Endothelial cell of umbilical vein (primary cell): ENCODE measurements at places on chromosomes 11 and 22.

GRCh38 chr11:60485987-60486386, 6.6 kb upstream of the MS4A12 start:
- DNase-seq = peak; percentile 17

DNA sequence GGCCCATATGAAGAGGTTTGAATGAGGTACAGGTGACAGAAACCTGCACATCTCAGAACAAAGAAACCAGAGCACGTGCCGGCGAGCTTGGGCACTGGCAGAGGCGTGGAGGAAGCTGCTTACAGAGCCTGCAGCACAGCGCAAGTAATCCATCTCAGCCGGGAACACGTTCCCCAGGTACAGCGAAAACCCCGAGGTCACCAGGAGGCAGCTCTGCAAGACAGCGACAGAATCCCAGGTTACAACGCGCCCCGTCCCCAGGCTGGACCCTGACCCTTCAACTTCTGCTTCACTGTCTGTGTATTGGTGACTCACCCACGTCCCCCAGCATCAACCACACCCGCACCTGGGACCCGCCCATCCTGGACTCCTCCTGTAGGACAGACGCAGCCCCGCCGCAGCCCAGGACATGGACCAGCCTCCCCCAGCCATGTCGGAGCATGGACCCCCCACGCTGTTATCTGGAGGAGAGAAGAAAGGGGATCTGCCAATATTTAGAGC, 2.2 kb downstream of the MLC1 start:
- no peak for DNase-seq

- DNase-seq = peak; percentile 94
Measured at GRCh38 chr11:10366568-10367331, 61.9 kb downstream of the ADM start.

DNA sequence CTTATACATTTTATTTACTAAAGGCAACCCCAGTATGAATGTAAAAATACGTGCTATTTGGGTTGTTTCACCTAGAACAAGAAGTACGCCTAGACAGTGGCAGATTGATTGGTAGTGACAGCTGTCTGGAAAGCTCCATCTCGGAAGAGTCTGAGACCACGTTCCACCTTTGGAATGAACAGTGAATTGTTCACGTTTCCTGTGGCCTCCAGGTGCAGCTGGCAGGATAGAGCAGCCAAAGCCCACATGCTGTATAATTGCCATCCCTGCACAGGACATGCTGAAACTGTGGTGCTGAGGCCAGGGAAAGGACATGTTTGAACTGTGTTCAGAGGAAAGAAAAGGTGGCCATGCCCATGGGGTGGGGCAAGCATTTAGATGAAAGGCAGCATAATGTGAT, 218.7 kb upstream of the MTNR1B start:
- no peak for DNase-seq

- no peak for DNase-seq
Measured at GRCh38 chr22:27163162-27164137, 506.1 kb downstream of the MIAT start.

DNA sequence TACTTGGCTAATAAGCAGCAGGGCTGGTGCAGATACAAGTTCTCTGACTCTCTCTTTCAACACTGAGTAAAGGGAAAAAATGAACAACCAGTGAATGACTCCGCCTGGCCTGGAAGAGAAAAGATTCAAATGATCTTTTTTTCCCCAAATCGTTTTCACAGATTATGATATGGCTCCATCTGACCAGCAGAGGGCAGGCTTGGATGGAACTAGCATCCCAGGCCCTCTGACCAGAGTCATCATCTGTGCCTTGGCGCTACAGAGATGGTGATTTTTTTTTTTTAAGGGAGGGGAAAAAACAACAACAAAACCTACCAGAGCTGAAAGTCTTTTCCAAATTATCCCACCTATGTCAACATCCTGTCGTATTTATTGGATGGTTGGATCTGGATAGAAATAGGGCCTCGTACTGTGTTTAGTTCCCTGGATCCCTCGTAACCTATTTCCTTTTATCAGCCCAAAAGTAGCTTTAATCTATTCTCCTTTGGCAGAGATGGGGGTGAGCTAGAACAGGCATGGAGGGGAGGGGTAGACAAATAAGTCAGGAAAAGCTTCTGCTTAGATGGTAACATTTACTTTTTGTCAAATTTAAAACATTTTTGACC, 69.7 kb downstream of the PRSS23 start:
- peak; percentile 67 for DNase-seq

GRCh38 chr11:34331329-34331728, 26.5 kb downstream of the ABTB2 start:
- DNase-seq = no peak

GRCh38 chr11:130527636-130528297, 79.3 kb downstream of the ADAMTS15 start:
- DNase-seq = peak; percentile 55

GRCh38 chr11:6390718-6391469, 620 bp downstream of the SMPD1 start:
- DNase-seq = no peak

GRCh38 chr22:42180349-42180842, 49.8 kb upstream of the CYP2D6 start:
- no peak for DNase-seq

- no peak for DNase-seq
Measured at GRCh38 chr11:85784480-85785265, 26.3 kb downstream of the SYTL2 start.

DNA sequence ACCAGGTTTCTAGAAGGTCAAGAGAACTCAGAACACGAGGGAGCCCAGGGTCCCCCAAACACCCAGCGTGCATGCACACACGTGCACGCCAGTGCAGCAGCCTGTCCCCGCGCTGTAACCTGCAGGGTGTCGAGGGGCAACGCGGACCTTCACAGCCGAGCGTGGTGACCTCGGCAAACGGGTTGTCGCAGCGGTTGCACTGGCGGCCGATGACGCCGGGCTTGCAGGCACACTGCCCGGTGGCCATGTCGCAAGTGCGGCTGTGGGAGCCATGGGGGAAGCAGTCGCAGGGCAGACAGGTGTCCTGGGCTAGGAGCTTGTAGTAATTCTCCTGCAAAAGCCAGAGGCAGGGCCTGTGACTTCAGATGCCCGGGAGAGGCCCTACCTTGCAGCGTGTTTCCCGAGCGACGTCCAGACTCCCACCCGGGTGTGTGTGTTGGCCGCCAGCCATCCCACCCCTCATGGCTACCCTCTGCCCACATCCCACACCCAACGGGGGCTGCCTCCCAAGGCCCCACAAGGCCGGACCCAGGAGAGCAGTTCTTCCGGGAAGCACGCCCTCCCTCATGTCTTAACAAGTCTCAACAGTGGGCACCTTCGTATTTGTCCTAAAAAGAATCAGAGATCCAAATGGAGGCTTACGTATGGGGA, 56.1 kb downstream of the TRMU start:
- DNase-seq = no peak

DNA sequence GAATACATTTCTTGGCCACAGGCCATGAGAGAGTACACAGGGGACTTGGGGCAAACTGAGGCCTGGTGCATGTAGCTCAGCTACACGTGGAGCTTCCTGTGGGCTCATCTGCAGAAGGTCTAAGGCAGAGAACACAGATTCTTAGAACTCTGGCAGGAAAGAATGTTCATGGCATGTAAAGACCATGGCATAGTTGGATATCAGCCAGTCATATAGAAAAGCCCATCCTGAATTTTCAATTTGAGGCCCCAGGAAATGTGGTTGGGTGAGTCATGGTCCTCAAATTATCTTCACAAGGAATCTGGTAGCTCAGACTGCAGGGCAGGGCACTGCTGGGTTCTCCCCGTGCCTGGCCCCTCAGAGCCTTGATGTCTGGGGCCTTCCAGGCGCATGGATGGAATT, 13.7 kb upstream of the ST3GAL4 start:
- peak; percentile 31 for DNase-seq

GRCh38 chr11:96113193-96113681, 189.3 kb upstream of the MTMR2 start:
- peak; percentile 82 for DNase-seq

GRCh38 chr22:30036656-30037055, 43.6 kb upstream of the HORMAD2 start:
- DNase-seq = no peak

DNA sequence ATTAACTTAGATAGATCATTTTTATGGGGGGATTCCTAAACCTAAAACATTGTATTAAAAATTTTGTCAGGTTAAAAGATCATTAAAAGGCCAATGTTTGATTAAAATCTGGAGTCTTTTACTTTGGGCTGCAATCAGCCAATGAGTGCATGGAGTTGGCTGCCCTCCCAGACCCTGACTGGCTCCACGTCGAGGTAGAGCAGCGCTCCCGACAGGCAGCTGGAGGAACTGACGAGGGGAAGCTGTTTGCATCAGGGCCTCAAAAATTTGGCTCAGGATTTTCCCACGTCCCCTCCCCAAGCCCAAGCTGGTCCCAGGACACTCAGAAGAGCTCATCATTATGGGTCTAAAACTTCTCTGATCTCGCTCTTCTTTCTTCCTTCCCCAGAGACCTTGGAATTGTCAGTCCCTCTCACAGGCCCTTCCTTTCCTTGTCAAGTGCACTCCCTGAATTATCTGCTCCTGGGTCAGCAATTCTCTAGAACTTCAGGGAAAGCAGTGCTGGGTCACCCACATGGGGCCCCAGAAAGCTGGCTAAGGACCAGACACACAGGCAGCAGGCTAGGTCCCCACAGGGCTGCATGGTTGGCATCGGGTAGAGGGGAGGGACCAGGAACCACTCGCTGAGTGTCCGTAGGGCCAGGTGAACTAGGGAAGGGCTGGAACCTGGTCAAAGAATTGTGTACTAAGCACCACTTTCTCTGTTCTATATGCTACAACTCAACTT, 119.6 kb upstream of the IGLL5 start:
- DNase-seq = no peak

DNA sequence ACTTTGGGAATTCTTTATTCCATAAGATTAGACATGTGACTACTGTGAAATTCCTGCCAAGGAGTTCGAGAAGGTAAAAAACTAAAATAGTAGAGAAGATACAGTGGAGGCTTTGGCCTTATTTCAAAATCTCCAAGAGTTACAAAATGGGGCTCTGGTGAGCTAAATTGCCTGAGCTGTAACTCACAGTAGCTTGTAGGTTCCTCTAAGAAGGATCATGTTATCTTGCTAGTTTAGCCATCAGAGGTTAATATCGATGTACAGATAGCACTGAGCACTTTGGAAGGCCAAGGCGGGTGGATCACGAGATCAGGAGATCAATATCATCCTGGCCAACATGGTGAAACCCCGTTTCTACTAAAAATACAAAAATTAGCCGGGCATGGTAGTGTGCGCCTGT, 81.1 kb downstream of the USP35 start:
- no peak for DNase-seq

GRCh38 chr11:1676229-1676740, 20.7 kb upstream of the KRTAP5-6 start:
- DNase-seq = no peak

DNA sequence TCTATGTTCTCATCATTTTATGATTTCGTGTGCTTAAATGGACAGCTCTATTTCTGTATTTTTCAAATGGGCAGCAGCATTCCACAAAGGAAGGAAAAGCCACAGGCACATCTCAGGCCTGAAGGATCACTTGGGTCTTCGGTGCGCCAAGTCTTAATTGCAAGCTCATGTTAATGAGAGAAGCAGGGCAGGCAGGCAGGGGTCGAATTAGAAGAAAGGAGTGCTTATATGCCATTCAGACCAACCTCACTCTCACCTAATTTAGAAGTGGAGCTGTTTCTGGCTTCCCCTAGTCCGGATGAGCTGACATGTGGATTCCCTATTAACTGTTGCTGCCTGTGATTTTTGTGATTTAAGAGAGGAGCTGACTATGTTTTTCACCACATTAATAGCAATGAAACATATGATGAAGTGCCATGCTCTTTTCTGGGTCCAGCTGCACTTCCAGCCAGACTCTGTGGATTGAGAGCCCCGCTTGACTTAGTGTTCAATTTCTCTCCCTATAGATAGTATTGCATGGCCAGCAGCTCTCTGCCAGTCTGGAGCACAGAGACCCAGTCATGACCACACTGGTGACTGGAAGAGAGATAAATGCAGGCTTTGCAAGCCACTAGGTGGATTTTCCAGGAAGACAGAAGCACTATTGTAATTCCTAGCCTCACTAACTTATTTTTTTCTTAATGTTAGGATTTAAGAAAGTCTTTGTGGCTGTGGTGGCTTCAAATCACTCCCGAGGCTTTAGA, 373.9 kb upstream of the FAT3 start:
- DNase-seq = no peak

DNA sequence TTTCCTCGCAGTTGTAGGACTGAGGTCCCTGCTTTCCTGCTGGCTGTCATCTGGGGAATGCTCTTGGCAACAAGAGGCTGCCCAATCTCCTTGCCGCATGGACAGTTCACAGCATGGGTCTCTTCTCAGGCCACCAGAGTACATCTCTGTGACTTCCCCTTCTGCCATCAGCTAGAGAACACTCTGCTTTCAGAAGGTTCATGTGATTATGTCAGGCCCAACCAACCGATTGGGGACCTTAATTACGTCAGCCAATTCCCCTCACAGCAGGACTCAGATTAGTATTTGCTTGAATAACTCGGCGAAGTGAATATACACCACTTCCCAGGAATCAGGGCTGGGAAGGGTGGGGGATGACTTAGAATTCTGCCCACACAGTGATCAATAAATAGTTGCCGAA, 61.9 kb upstream of the CSNK2A3 start:
- DNase-seq = no peak

GRCh38 chr11:501001-501682, 5.9 kb downstream of the RNH1 start:
- DNase-seq = no peak

- DNase-seq = no peak
Measured at GRCh38 chr11:103453915-103454709, 344.9 kb downstream of the DYNC2H1 start.

DNA sequence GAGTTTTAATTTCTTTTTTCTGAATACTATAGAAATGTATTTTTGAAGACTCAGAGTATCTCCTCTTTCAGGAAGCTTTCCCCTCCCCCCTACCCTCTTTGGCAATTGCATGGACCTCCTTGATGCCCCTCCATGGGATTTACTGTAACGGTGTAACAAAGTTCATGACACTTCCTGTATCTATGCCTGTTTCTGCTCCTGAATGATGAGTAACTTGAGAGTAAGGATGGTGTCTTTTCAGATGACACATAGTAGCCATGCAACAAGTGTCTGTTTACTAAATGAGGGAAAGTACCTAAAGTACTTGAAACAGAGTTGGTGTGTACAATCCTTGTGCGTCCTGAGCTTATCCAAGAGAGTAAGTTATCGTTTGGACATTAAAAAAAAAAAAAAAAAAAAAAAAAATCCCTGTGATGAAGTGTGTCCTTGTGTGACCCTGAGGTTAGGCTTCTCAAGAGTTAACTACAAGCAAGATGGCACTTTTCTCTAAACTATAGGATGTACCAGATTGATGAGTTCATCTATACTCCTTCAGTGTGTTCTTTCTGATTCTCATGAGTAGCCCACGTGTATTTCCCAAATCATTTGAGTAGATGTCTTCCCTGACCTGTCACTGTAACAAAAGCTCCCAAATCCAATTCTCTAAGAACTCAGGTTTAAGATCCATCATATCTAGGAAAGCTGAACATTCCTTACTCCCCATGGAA, 7.4 kb downstream of the ETS1 start:
- DNase-seq = no peak

GRCh38 chr22:22657712-22658111, 13.3 kb downstream of the GGTLC2 start:
- no peak for DNase-seq

GRCh38 chr22:35783943-35784614, 66.4 kb downstream of the APOL5 start:
- no peak for DNase-seq

GRCh38 chr11:72670041-72670440, 4.2 kb downstream of the PDE2A start:
- no peak for DNase-seq
